T-helper 9 cell (primary cell): ENCODE measurements at places on chromosomes 1 and 21.

DNA sequence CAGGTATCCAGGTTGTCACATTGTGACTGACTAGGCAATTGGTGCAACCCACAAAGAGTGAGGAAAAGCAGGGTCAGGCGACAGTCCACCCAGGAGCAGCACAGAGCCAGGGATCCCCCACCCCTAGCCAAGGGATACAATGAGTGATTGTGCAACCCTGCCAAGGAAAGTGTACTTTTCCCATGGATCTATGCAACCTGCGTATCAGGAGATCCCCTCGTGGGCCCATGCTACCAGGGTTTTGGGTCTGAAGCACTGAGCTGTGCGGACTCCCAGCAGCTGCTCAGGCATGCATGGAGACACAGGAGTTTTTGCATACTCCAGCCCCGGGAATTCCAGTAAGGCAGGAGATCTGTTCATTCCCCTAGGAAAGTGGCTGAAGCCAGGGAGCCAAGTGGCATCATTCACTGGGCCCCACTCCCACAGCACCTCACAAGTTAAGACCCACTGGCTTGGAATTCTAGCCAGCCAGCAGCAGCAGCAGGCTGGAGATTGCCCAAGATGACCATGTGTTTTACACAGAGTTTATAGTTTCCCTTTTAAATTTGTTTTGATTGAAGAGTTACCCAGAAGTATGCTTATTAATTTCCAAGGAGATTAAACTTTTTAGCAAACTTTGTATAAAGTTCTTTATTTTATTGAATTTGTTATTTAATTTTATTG lies 136.0 kb downstream of the LTN1 start:
- DNase-seq: no peak

- no peak for DNase-seq
These were observed 13.9 kb upstream of the KIF14 start for GRCh38 chr1:200634261-200635122.

GRCh38 chr1:111290104-111290503 lies 547 bp upstream of the CHIA start:
- no peak for DNase-seq

GRCh38 chr1:69519006-69519405 lies 48.7 kb upstream of the LRRC7 start:
- no peak for DNase-seq
